ENCODE measurements at places on chromosomes 1 and 21.

GRCh38 chr1:184190616-184191015, 139.1 kb downstream of the TSEN15 start:
- no peak for DNase-seq

- DNase-seq = no peak
Measured at GRCh38 chr1:226722901-226723656, 16.0 kb downstream of the ITPKB start.

GRCh38 chr1:41800311-41800829, 118.4 kb downstream of the HIVEP3 start:
- DNase-seq = no peak

DNA sequence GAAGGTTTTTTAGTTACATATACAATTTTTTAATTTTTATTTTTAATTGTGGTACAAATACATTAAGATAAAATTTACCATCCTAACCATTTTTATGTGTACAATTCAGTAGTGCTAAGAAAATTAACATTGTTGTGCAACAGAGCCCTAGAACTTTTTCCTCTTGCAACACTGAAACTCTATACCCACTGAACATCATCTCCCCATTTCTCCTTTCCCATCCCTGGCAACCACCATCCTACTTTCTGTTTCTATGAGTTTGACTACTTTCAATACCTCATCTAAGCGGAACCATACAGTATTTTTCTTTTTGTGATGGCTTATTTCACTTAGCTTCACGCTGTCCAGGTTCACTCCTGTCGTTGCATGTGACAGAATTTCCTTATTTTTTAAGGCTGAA, 54.1 kb downstream of the PALMD start:
- no peak for DNase-seq

- no peak for DNase-seq
Measured at GRCh38 chr1:25174363-25174729, 58.0 kb downstream of the SYF2 start.

DNA sequence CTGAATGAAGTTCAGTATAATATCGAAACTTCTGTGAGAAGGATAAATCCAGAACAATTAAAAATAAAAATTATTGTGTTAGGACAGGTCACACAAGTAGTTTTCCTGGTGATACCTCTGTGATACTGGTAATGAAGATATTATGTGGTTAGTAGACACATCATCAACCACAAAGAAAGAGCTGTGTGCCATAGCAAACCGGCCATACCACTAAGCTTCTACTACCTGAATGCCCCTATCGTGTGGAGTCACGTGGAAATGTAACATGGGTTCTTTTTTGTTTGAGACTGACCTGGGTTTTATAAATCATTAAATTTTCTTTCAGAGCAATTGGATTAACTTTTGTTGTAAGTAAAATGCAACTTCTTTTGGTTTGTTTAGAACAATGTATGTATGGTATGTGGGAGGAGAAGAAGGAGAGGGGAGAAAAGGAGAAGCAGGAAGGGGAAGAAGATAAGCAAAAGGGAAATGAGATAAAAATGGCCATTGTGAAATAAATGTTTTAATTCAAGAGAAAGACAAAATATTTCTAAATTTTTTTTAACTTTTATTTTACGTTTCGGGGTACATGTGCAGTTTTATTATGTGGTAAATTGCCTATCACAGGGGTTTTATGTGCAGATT, 58.2 kb upstream of the LRRC8B start:
- DNase-seq = no peak

GRCh38 chr1:117732956-117733355, 127.1 kb downstream of the TENT5C start:
- no peak for DNase-seq

Measured in stimulated activated CD8-positive, alpha-beta memory T cell treated with anti-CD3 and anti-CD28 coated beads, Interleukin-12 subunit alpha, Interleukin-12 subunit beta, amount 100 ng/mL, for 1 hour (primary cell).